ENCODE measurements at places on chromosomes 16 and 17.

GRCh38 chr17:30372755-30373154 is 6.0 kb upstream of the CPD start:
- DNase-seq: peak; percentile 49

GRCh38 chr17:3891626-3892094 is 1.2 kb downstream of the CAMKK1 start:
- DNase-seq: peak; percentile 51

DNA sequence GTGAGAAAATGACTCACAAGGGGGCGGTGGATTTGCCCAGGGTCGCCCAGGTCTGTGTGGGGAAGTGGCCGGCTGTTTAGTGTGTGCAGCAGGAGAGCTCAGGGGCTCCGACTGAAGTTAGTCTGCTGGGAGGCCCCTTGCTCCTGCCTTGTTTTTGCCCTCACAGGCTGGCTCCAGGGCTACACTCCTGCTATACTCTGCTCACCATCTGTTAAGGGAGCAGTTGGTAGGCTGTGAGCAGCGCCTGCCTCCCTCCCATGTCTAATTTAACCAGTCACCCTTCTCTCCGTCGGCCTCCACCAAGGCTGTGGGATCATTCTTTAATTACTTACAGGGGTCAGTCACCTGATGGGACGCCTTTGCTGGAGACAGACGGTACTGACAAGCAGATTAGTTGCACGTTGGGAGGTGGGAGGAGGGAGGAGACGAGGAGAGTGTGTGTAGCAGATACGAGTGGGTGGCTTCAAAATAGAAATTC is 35.5 kb downstream of the KSR1 start:
- no peak for DNase-seq

DNA sequence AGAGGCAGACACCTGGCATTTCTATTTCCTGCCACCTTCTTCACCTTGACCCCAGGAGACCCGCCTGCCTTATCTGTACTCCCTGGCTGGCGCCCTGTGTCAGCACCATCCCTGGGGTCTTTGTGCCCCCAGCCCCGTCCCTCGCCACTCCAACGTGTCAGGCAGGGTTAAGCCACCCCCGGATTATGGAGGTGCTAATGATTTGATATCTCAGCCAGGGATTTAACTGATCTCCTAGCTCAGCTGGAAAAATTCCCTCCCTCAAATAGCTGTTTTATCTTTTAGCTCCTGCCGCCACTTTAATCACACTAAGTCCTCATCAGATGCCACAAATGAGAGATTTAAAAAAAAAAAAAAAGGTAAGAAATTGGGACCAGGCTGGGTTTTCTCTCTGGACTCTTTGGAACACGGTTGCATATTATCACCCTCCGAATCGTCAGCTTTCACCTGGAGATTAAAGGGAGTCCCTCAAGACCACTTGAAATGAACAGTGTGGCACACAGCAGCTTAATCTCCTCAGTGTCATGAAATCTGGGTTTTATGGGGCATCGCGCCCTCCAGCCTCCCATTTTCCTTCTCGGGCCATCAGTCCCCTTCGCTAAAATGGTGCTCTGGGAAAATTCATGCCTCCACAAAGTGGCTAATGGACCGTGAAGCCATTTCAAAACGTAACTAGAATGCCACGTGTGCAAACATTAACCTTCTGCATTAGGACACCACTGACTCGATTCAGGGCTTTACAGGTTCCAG is 26.2 kb upstream of the WFDC1 start:
- no peak for DNase-seq

GRCh38 chr17:17937201-17937853 is 34.9 kb downstream of the TOM1L2 start:
- no peak for DNase-seq

- no peak for DNase-seq
These were observed 460.2 kb upstream of the C16orf82 start for GRCh38 chr16:26606381-26607150.

GRCh38 chr17:864315-864714 is 82.2 kb downstream of the MRM3 start:
- DNase-seq: no peak

- DNase-seq: no peak
These were observed 21.8 kb upstream of the ASGR2 start for GRCh38 chr17:7136266-7136877.

- no peak for DNase-seq
These were observed 9.5 kb upstream of the RHBDL3 start for GRCh38 chr17:32256012-32256700.

DNA sequence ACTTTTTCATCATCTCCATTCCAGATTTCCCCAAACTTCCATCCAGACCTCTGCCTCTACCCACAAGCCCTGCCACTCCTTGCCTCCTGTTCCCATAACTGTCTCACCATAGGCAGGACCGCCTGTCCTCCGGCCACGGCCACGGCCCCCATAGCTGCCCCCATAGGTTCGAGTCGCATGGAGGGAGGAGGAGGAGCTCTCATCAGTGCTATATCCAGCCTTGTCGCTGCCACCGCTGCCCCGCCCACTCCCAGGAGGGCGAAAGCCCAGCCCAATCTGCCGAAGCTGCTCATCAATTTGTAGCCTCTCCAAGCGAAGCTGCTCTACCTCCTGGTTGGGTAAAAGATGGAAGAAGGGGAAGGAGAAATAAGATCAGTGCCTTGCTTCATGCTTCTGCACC is 3.4 kb upstream of the SOX15 start:
- no peak for DNase-seq

- no peak for DNase-seq
These were observed 71.6 kb downstream of the MAP2K6 start for GRCh38 chr17:69485901-69486643.

- DNase-seq: no peak
These were observed 92.0 kb downstream of the ABCA8 start for GRCh38 chr17:68863091-68863652.

- no peak for DNase-seq
These were observed 84.5 kb downstream of the LITAF start for GRCh38 chr16:11502239-11502638.

- DNase-seq: no peak
These were observed 56.1 kb upstream of the SOX9 start for GRCh38 chr17:72064606-72065193.

- no peak for DNase-seq
These were observed 5.0 kb downstream of the CCDC47 start for GRCh38 chr17:63768433-63768832.

- DNase-seq: no peak
These were observed 1.4 kb downstream of the CENPN start for GRCh38 chr16:81008505-81008789.

DNA sequence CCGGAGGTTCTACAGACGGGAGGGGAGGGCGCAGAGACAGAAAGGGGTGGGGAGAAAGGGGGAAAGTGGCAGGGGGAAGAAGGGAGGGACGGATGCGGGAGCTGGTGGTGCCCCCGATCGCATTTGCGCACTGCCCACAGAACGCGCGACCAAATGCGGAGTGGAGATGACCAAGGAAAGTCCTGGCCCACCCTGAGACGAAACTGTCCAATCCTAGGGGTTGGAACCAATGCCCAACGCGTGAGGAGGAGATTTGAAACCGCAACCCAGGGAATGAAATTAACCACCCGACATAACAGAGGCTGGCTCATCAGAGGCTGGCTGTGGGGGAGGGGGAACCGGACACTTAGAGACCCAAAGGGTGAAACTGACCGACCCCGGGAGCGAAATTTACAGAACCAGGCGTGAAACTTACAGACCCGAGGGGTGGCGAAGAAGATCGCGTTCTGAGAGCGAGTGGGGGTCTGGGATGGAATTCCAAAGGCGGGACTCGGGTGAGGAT is 1.4 kb downstream of the HES7 start:
- no peak for DNase-seq

- DNase-seq: no peak
These were observed 37.4 kb downstream of the TK2 start for GRCh38 chr16:66512272-66513110.

GRCh38 chr16:83113317-83113716 is 486.5 kb downstream of the CDH13 start:
- no peak for DNase-seq

DNA sequence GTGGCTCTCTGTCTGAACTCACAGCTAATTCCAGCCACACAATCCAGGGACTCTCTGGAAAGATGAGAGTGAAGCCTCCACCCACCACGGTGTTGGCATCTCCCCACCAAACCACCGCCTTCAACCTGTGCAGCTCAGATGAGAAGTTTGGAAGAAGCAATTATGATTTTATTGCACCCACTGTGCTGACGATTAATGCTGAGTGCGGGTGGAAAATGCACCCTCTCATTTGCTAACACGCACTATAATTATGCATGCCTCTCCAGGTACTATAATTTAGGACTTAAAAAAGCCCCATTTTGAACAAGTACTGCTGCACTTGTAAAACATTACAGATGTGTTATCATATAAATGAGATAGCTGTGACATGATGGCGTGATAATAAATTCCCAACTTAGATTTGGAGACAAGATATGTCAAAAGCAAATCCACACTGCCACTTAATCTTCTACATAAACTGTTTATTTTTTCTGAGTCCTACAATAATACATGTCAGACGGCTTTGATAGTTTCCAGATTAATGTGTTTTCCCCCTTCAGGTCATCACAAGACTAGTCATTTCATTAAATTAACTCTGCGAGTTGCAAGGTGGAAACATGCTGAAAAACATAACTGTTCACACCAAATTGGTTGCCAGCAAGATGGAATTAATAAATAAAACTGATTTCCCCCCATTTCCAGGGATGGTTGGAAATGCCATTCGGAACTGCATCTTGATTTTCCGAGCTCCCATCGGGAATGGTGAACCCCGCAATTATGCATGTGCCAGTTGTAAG is 466.5 kb upstream of the MAF start:
- DNase-seq: no peak

DNA sequence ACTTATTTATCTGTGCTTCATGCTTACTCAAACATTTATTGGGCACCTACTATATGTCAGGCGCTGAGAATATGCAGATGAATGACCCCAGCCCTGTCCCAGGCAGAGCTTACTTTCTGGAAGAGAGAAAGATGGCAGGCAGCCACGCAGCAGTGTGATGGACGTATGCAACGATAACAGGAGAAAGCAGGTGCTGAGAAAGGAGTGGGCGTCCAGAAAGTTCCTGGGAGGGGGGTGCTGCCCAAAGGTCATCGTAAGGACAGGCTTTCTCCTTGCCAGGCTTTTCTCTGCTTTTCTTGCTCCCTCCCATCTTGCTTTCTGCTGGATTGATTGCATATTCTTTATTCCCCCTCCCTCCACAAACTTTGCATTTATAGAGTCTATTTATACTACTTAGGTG is 124.5 kb downstream of the GAS7 start:
- no peak for DNase-seq

GRCh38 chr17:49717371-49717861 is 9.7 kb upstream of the SLC35B1 start:
- no peak for DNase-seq

DNA sequence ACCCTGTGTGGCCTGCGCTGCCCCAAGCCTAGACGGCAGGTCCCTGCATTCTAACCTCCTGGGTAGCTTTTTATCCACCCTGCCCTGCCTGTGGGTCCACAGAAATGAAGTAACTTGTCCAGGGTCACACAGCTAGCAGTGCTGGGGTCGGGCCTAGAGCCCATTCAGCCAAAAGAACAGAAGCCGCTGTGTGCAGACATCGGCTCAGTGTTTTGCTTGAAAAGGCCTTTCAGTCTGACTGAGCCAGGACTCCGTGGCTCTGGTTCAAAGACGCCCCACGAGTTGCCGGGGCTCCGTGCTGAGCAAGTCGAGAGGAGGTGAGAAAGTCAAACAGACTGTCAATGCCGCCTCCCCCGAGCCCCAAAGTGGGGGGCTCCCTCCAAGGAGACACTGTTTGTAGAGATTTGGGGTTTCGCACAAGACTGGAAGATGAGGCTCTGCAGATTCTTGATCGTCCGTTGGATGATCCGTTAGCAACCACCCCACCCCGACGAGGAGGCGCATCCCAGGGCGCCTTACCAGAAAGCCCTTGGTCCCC is 226.2 kb downstream of the NTN1 start:
- DNase-seq: no peak

- DNase-seq: no peak
These were observed 14.9 kb downstream of the CLCN7 start for GRCh38 chr16:1459967-1460366.

DNA sequence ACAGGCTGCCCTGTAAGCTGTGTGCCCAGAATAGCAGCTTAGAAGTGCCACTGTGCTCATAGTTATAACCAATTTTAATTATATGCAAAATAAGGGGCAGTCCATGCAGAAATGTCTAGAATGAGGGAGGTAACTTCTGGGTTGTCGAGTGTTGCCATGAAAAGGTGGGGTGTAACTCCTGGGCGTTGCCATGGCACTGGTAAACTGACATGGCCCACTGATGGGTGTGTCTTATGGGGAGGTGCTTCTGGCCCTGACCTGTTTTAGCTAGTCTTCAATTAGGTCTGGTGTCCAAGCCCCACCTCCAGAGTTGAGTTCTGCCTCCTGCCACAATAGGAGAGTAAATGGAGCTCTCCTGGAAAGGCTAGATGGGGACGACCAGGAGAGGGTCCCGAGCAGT is 120.6 kb downstream of the SALL1 start:
- DNase-seq: no peak

GRCh38 chr16:68236137-68236825 is 354 bp upstream of the ESRP2 start:
- no peak for DNase-seq

- DNase-seq: no peak
These were observed 24.0 kb downstream of the PCTP start for GRCh38 chr17:55774846-55775271.

DNA sequence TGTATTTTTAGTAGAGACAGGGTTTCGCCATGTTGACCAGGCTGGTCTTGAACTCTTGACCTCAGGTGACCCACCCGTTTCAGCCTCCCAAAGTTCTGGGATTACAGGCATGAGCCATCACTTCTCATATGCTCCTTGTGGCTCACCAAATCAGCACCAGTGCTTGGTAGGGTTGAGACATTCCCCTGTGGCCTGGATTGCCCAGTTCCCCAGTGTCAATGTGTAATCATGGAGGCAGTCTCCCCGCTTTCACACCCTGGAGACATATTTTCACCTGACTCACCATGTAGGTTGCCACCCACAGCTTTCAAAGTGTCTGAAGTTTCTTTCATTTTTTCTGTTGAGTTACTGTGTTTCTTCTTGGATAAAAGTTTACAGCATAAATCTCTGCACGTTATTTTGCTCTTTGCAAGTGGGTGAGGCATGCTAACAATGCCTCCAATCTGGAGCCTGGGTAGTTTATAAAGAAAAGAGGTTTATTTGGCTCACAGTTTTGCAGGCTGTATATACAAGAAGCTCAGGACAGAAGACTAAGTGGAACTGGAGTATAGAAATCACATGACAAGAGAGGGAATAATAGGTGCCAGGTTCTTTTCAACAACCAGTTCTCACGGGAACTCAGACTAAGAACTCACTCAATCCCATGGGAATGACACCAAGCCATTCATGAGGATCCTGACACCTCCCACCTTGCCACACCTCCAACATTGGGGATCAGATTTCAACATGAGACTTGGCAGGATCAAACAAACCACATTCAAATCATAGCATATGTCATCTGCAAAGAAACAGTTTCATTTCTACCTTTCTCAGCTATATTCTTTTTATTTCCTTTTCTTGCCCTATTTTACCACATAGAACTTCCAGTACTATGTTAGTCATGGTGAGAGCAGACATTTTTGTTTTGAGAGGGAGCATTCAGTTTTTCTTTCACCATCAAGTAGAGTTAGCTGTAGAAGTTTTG is 113.2 kb downstream of the PHKB start:
- no peak for DNase-seq

GRCh38 chr17:37081287-37081686 is 132.5 kb downstream of the AATF start:
- no peak for DNase-seq

- no peak for DNase-seq
These were observed 12.2 kb downstream of the PRKCB start for GRCh38 chr16:23847948-23848347.

- no peak for DNase-seq
These were observed 12.8 kb upstream of the PAFAH1B1 start for GRCh38 chr17:2580661-2581060.
